LHCN-M2 (cell line): ENCODE measurements at places on chromosomes 7 and 10. TPM values are rescaled to one million over a fixed set of nuclear protein-coding genes. Genes with fewer than 3 reads are reported as not detected.

Gene DYNC1I1
- total RNA-seq = 1.1 and 2.2 TPM in 2 replicates

Gene HECW1
- total RNA-seq = not detected in 2 replicates

Gene ZNRF2
- total RNA-seq = 12.2 and 12.7 TPM in 2 replicates

Gene UCN3
- total RNA-seq = not detected in 2 replicates

Gene PIK3AP1
- 0.11 TPM in 1 of 2 replicates, not detected in the other for total RNA-seq

Gene ATP6V0A4
- 0.06 and 0.19 TPM in 2 replicates for total RNA-seq
